Progenitor cell of endocrine pancreas (in vitro differentiated cells): ENCODE measurements at places on chromosomes 12 and 14. TPM values are rescaled to one million over a fixed set of nuclear protein-coding genes. Genes with fewer than 3 reads are reported as not detected.
A peak's percentile ranks its signal among the peaks of the same experiment; 100 is the strongest.

The FGF6 gene
- total RNA-seq: not detected in 2 replicates

The CLEC9A gene
- not detected in 2 replicates for total RNA-seq

The EIF2S3B gene
- 1.8 and 2.4 TPM in 2 replicates for total RNA-seq

GRCh38 chr12:132044661-132045412, 95.1 kb downstream of the EP400 start:
- no peak for DNase-seq
- H3K27ac ChIP-seq: no peak overlapping the region
- H3K27me3 ChIP-seq: no peaks in the 10 kb centered on the region
- no peak overlapping the region for H3K4me3 ChIP-seq

- no peaks in the 10 kb centered on the region for H3K4me1 ChIP-seq
- H3K27me3 ChIP-seq: no peaks in the 10 kb centered on the region
- H3K4me3 ChIP-seq: no peak overlapping the region
Measured at GRCh38 chr12:132023658-132024057, 73.9 kb downstream of the EP400 start.

- DNase-seq: no peak
- peaks cover 2% of the 10 kb centered on the region for H3K27me3 ChIP-seq
- no peak overlapping the region for H3K4me3 ChIP-seq
- peak overlapping the region; percentile 54 for H3K27ac ChIP-seq
- peaks cover 3% of the 10 kb centered on the region for H3K4me1 ChIP-seq
Measured at GRCh38 chr14:71745072-71745471, 187.2 kb upstream of the RGS6 start.
